ENCODE measurements at places on chromosomes 11 and 22.

- no peak for DNase-seq
These were observed 38.6 kb upstream of the PRR5 start for GRCh38 chr22:44663256-44663999.

- DNase-seq: no peak
These were observed 2.9 kb downstream of the CCDC86 start for GRCh38 chr11:60844870-60845221.

DNA sequence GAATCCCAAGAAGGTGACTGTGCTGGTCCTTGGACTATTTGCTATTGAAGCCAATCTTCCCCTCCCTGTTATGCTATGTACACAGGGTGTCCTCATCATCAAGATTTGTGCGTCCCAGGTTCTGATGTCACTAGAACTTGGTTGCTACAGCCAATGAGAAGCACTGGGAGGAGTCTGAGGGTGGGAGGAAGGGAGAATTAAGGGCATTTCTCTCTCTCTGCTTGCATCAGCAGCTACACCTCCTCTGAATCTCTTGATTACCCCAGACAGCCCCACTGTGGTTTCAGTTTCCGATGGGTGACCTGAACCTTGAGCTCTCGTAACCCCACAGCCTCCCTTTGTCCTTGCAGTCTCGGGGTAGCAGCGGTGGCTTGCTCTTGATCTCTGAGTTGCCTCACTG, 212.4 kb upstream of the SESN3 start:
- DNase-seq: no peak

- DNase-seq: no peak
These were observed 581.5 kb downstream of the LRRC4C start for GRCh38 chr11:40877981-40878380.

GRCh38 chr11:105245781-105246315, 106.3 kb upstream of the CARD18 start:
- no peak for DNase-seq

- no peak for DNase-seq
These were observed 20.4 kb downstream of the FBXO7 start for GRCh38 chr22:32494971-32495370.

- peak; percentile 79 for DNase-seq
These were observed 12.8 kb downstream of the PMM1 start for GRCh38 chr22:41576877-41577276.

DNA sequence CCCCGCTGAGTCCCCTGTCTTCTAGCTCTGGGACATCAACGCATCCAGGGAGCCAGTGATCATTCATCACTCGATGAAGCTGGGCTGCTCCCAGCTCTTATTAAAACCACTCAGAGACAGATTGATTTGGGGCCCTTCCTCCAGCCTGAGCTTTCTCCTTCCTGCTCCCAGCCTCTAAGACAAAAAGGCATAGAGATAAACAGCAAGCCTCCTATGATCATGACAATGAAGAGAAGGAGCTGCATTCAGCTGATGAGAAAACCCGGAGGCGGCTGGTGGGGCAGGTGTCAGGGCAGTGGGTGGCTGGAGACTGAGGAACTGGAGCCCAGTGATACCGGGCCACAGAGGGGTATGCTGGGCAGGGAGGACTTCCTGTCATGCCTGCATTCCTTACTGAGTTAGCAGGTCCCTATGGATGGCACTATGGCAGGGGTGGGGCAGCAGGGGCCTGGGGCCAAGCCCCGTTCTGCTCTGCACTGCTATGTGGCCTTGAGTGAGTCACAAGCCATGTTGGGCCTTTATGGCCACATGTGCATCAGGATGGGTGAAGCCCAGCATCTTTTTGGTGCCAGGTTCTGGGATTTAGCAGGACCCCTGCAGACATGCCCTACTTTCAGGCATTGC, 20.2 kb downstream of the PVALB start:
- DNase-seq: no peak

DNA sequence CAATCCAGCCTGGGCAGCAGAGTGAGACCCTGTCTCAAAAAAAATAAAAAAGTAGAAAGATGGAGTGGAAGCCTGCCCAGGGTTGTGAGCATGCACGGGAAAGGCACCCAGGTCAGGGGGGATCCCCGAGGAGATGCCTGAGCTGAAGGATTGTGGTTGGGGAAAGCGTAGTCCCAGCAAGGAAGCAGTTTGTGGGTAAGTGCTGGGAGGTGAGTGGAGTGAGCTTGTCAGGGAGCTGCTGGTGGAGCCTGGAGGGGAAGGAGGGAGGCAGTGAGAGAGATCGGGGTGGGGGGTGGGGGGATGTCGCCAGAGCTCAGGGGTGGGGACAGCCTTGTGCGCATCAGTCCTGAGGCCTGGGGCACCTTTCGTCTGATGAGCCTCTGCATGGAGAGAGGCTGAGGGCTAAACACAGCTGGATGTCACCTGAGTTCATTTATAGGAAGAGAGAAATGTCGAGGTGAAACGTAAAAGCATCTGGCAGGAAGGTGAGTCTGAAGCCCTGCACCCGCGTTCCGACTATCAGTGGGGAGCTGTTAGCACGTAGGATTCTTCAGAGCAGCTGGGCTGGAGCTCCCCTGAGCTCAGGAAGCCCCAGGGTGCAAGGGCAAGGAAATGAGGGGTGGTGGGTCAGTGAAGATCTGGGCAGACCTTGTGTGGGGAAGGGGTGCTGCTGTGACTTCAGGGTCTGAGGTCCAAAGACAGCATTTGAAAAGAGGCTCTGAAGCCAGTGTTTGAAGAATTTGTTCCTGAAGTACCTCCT, 10.2 kb downstream of the TMEM121B start:
- no peak for DNase-seq

- no peak for DNase-seq
These were observed 22.7 kb upstream of the OR4B1 start for GRCh38 chr11:48193876-48194275.

GRCh38 chr11:7673724-7674434, 579 bp upstream of the CYB5R2 start:
- DNase-seq: peak; percentile 49

- peak; percentile 87 for DNase-seq
These were observed 2.5 kb downstream of the CDC42EP2 start for GRCh38 chr11:65317025-65317786.

- no peak for DNase-seq
These were observed 52.9 kb upstream of the RTL6 start for GRCh38 chr22:44550711-44551491.

DNA sequence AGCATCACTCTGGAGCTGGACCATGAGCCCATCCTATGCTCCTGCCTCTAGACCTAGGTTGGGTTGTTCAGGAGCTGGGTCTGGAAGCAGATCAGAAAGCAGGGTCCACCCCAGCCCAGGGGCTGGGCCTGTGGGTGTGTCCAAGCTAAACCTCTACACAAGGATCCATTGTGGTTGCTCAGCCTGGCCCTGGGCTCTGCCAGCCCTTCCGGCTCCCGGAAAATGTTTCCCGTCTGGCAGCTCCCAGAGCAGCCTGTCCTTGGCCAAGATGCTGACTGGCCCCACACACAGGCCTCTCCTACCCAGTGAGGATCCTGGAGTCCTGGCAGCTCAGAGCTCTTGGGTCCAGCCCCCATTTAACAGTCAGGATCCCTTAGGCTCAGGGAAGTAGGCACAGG, 35.3 kb upstream of the FCHSD2 start:
- DNase-seq: peak; percentile 30

DNA sequence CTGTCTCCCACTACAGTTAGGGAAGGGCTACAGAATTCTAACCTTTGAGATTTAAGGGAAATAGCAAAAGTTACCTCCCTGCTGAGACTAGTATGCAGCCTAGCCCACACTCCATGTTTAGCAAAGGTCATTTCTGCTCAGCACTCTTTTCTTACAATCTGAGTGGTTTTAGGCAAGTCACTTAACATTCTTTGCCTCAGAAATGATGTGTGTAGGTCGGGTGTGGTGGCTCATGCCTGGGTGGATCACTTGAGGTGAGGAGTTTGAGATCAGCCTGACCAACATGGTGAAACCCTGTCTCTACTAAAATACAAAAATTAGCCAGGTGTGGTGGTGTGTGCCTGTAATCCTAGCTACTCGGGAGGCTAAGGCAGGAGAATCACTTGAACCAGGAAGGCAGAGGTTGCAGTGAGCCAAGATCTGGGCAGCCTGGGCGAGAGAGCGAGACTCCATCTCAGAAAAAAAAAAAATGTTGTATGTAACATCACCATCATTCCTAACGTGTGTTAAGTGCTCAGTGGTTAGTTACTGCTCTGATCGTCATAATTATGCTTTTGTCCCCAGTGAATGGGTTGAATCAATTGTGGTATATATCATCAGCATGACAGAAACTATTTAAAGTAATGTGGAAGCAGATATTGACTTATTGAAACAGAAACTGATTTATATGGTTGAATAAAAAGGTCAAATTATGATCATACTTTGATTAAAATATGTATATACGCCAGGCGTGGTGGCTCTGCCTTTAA, 55.0 kb downstream of the COPB1 start:
- DNase-seq: no peak

DNA sequence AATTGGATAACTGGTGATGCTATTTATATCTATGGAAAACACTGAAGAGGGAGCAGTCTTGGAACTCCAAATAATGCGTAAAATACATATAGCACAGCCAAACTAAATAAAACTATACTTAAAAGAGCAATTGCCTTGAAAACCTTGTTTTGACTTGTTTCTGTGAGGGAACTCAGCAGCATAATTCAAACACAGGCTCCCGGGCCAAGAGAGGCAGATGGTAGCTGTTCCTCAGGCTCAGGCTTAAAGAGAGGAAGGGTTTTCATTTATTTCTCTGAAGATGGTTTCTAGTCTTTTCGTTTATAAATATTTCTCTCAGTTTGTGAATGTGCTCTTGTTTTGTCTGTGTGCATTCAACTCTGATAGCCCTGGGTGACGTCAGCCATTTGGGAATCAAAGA, 82.4 kb downstream of the FANCF start:
- no peak for DNase-seq

GRCh38 chr22:17964156-17964555, 60.2 kb downstream of the MICAL3 start:
- DNase-seq: no peak

- DNase-seq: peak; percentile 55
These were observed 10.7 kb downstream of the DTX4 start for GRCh38 chr11:59182457-59183151.

- DNase-seq: peak; percentile 50
These were observed 9.0 kb upstream of the MARK2 start for GRCh38 chr11:63829823-63830489.

DNA sequence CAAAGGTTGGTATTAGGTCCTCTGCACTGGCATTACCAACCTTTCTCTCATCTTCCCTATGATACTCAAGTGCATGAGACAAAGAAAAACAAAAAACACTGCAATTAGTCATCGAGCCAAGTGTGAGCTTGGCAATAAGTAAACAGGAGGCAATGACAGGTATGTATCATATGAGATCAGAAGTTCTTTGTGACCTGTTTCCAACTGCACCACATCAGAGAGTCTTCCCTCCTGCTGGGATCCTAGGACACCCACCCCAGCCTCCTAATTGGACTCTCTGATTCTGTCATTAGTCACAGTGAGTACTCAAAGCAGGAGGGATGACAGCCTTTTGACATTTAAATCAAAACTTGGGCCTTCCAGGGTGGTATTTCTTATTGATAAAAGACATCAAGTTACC, 7.8 kb upstream of the JAML start:
- DNase-seq: no peak

DNA sequence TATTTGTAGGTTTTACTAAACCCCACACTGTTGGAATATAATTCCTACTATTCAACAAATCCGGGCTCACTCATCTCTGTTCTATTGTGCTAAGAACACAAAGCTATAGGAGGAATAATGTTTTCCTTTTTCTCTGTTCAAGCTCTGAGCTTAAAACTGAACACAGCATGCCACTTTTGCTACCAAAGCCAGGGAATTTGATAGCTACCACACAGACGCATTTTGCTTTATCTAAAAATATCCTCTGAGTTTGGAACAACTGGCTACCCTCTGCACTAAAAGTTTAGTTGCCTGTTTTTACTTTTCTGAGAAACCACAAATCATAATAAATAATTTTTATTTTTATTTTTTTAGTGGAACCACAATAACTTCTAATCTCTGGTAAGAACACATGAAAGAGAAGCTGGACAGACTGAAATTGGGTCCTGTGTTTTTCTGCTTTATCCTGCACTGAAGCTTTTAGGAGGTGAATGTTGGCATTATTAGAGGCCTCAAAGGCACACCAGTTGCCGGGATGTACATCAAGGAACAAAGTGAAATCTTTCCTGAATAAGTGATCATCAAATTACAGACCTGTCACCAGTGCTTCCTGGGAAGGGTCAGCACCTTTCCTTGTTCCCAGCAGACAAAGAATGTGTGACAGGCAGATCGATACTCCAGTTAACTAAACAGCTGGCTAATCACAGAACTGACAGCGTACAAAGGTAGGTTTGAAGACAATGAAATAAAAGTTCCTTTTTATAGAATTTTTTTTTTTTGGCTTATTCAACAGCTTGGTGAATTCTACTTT, 523.2 kb upstream of the TENM4 start:
- DNase-seq: no peak

DNA sequence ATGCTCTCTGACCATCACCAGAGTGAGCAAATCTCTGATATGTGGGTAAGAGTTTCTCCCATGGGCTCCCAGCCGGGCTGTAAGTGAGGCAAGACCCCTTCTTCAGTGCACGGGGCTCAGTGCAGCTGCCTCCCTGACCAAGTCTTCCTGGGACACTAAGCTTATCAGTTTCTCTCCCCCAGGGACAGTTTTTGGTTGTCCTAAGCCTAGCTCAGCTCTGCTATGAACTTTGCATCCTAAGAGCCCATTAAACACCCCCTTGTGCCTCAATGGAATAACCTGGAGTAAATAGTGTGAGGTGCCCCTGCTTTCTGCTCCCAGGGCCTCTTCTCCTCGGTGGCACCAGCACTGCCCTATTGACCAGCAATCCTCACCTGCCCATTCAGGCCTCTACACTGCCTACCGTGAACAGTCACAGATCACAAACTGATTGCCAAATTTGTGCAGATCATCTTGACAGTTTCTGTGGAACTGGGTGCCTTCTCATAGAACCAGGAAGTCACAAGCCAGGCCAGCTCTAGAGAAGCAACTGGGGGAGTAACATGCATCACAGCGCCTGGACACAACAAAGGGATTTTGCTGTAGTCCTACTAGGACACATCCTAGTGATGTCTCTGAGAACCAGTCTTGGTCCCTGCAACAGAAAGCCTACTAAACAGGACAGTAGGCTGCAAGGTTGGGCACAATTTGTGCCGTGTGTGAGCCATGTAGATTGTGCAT, 19.5 kb upstream of the IGLL5 start:
- DNase-seq: no peak

Measured in Calu3 (cell line).